NCI-H1930 (cell line): ENCODE measurements at places on chromosomes 7 and 10.
A peak's percentile ranks its signal among the peaks of the same experiment; 100 is the strongest.

DNA sequence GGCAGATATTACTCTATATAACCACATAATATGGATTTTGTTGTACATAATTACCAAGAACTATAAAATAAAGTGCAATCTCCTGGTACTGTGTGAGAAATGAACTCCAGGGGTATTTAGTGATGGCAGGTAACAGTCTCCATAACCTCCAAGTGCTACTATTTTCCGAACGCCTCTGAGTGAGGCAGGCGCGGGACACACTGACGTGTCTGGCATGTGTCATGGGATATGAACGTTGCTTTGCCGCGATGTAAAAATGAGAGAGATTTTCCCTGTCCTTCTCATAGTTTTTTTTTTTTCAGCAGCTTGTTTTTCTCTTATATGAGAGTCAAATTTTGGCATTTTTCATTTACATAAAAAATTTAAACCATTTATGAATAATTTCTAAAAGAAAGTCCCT is 3.6 kb downstream of the ADARB2 start:
- no peak for DNase-seq

GRCh38 chr7:17774248-17774647 is 166.0 kb downstream of the SNX13 start:
- no peak for DNase-seq

DNA sequence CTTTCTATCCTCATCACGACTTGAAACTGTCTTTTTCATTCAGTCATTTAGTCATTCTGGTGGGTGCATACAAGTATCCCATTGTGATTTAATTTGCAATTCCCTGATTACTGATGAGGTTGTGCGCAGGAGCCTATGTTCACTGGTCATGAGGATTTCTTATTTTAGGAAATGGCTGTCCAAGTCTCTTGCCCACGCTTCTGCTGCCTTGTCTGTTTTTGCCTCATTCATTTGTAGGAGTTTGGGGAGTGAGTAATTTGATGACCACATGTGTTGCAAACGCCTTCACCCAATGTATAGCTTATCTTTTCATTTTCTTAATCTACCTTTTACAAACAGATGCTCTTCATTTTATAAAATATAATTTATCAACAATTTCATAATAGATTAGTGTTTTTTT is 127.3 kb downstream of the ARHGAP22 start:
- DNase-seq, result no peak

DNA sequence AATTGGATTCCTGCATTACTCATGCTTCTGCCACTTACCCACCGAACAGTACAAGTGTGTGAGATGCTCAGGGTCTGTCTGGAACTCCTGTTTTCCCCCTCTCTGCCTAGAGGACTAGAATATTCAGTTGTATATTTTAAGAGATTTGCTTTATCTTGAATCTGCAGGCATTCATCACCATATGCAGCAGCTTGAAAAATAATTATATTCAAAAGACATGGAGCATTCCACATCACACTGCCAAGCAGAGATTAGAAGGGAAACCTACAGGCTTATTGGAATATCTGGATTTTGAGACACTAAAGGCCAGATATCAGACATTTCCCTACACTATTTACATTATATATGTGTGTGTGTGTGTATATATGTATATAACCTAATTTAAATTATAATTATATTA is 382.8 kb upstream of the POM121L12 start:
- no peak for DNase-seq

- no peak for DNase-seq
Observed at GRCh38 chr7:117173035-117173770, 149.7 kb downstream of the WNT2 start.

DNA sequence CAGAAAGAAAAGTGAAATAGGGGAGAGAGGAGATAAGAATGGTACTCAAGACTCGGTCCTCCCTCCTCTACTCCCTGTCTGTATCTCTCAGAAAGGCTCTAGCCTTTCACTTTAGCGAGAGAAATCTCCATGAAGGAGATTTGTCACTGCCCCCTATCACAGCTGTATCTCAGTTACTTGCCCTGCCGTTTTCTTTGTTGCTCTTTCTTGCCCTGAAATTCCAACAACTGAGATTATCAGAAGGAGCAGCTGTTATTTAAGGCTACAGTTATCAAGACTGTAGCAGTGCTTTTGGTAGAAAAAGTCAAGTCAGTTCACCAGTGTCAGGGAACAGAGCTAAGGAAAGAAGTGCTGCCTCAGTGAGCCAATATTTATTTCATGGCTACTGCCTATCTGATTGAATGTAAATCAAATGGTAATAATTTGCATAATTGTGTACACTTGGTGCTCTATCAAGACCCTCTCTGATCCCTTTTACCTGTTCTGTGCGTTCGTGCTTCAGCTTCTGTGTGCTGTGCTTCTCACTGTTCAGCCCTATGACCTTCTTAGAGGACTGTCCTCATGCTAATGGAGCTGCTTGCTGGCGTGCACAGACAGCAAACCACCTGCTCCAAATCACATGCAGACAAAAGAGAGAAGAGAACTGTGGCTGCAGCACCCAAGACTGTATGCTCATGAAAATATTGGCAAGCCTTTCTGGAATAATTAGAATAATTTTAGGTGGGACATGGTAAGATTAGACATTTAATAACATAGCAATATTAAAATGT is 180.2 kb upstream of the FAM3C start:
- peak; percentile 16 for DNase-seq

GRCh38 chr7:144709066-144709465 is 126.8 kb downstream of the TPK1 start:
- DNase-seq, result no peak

GRCh38 chr7:42552227-42552626 is 315.2 kb upstream of the GLI3 start:
- DNase-seq, result no peak

GRCh38 chr10:4316161-4316810 is 509.7 kb upstream of the AKR1E2 start:
- no peak for DNase-seq

- DNase-seq, result no peak
Observed at GRCh38 chr10:11246752-11247467, 229.2 kb downstream of the CELF2 start.

DNA sequence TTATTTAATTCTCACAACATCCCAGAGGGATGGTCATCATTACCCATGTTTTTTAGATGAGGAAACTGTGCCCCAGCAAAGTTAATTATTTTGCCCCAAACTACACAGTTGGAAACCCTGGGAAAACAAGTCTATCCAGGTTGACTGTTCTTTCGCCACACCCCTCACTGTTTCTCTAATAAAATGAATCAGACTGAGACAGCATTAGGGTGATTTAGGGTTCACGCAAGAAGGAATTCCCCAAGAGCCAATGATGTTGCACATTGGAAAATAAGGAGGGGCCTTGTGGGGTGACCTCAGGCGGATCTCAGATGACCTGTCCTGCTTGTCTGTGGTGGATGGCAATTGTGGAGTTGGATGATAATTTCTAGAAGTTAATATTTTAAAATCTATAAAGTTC is 135.7 kb upstream of the TBX20 start:
- no peak for DNase-seq

DNA sequence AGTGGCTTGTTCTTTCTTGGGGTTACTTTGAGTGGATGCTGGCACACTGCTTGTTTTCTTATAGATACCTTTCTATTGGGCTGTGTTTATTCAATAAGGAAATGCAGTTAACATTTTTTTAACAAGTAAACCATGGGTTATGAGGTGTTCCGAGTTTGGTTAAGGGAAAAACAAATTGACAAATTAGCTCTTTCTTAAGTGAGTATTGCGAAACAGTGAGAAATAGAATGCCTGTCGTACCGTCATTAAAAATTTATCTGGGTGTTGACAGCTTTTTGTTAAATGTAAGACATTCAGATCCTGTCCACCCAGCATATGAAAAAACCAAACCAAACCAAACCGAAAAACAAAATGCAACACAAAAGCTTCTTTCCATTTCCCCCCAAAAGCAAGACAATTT is 6.2 kb downstream of the CUX1 start:
- no peak for DNase-seq

DNA sequence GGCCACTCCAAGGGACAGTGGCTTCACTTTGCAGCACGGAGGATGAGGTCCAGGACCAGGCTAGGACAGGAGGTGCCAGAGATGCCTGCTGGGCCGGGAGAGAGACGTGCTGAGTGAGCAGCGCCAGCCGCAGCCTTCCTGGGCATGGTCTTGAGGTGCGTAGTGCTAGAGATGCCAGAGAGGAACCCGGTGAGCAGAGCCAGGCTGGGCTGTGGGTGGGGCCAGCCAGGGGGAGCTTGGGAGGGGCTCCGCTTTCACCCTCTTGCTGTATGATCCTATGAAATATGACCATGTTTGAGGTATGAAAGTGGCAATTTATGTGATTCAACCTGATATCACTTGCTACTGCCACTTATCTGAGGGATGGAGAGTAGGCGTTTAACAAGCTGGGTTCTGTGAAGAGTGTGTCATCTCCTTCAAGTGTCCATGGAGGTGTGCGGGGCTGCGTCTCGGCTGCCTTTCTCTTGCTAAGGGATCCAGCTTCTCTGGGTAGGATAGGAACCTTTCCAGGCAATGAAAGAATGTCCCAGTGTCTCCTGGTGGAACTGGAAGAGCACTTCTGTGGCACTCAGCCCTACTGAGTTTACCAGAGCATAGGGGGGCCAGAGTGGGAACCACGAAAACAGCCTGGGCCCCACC is 518.4 kb upstream of the FOXK1 start:
- DNase-seq, result no peak

DNA sequence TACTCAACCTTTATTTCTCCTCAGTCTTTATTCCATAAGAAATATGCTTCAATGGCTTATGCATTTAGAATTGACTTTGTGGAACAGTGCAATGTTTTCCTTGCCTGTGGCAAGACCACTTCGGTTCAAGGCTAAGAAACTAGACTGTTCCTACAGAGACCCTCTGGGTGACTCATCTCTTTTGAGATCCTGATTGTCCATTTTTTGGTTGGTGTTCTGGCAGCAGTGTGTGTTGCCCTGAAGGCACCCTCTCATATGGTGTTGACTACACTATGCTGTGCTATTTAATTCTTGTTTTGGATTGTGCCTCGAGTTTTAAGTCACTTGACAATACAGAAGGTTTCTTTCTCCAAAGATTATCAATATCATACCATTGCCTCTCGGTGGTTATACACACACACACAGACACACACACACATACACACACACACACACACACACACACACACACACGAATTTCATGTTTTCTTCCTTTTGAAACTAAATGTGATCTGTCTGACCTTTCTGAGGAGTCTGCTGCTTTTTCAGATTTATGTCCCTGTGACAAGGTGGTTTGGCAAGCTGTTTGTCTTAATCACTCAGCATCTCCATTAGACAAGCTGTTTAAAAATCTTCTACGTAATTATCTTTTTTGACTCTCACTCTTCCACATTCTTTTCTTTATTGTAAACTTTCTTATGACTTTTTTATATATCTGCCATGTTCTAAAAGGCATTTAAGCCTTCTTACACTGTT is 187.2 kb downstream of the VTI1A start:
- DNase-seq, result no peak

GRCh38 chr10:58570307-58570723 is 57.6 kb downstream of the BICC1 start:
- DNase-seq, result no peak

- no peak for DNase-seq
Observed at GRCh38 chr7:30647589-30648364, 34.5 kb downstream of the CRHR2 start.

- no peak for DNase-seq
Observed at GRCh38 chr7:42154173-42154572, 82.8 kb downstream of the GLI3 start.

GRCh38 chr7:115349635-115350034 is 427.7 kb downstream of the MDFIC start:
- DNase-seq, result no peak

- DNase-seq, result no peak
Observed at GRCh38 chr10:95315509-95315908, 24.7 kb upstream of the PDLIM1 start.

GRCh38 chr7:14936554-14936953 is 34.0 kb upstream of the DGKB start:
- DNase-seq, result no peak

DNA sequence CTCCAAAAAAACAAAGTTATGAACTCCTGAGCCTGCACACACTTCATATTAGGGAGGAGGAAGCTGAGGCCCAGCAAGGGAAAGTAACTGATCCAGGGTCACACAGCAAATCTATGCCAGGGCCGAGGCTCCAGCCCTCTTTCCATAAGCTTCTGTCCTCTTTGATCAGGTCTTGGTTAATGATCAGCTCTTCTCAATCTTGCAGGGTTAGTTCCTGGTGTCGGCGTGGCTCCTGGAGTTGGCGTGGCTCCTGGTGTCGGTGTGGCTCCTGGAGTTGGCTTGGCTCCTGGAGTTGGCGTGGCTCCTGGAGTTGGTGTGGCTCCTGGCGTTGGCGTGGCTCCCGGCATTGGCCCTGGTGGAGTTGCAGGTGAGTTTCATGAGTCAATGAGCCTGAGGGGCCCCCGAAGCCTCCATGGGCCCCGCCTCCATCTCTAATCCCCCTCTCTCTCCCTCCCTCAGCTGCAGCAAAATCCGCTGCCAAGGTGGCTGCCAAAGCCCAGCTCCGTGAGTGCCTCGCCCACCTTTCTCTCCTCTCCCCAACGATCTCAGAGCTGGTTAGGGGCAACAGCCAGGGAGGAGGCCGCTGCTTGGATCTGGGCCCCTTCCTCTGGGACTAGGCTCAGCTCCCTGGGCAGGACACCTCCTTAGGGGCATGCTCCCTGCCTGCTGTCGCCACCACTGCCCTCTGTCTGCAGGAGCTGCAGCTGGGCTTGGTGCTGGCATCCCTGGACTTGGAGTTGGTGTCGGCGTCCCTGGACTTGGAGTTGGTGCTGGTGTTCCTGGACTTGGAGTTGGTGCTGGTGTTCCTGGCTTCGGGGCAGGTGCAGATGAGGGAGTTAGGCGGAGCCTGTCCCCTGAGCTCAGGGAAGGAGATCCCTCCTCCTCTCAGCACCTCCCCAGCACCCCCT is 23.7 kb upstream of the LIMK1 start:
- no peak for DNase-seq

GRCh38 chr7:121609208-121609607 is 213.1 kb upstream of the FAM3C start:
- no peak for DNase-seq

GRCh38 chr10:105207476-105207995 is 566.4 kb downstream of the SORCS3 start:
- DNase-seq, result no peak

GRCh38 chr10:90222372-90222771 is 521.0 kb downstream of the KIF20B start:
- no peak for DNase-seq

- DNase-seq, result no peak
Observed at GRCh38 chr7:149306854-149307253, 44.9 kb downstream of the ZNF783 start.

DNA sequence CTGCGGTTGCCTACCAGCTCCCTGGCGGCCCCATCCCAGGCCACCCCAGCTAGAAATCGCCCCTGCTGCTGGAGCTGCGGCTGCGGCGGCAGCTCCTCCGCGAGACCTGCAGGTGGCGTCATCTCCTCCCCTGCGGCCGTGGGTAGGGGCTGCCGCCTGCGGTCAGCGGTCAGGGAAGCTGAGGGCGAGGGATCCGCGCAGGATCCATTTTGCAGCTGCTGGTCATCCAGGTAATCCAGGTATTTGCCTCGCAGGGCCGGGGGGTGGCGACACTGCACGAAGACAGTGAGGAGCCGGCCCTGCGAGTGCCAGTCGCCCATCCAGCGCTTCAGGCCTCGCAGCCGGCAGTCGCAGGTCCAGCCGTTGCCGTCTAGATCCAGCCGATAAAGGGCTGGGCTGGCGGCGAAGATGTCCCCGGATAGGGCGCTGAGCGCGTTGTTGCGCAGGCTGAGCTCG is 1.5 kb downstream of the TRIL start:
- DNase-seq, result peak; percentile 65

GRCh38 chr7:135337977-135338550 is 104.4 kb downstream of the STRA8 start:
- no peak for DNase-seq

GRCh38 chr10:80909254-80909653 is 371.6 kb downstream of the SH2D4B start:
- DNase-seq, result no peak
